Neural crest cell (in vitro differentiated cells): ENCODE measurements at places on chromosomes 2 and 18. TPM values are rescaled to one million over a fixed set of nuclear protein-coding genes. Genes with fewer than 3 reads are reported as not detected.

The SCYGR3 gene
- not detected in 2 replicates for total RNA-seq

The ASB18 gene
- total RNA-seq, result not detected in 2 replicates

The C18orf54 gene
- 27.9 and 30.6 TPM in 2 replicates for total RNA-seq

The CIB4 gene
- total RNA-seq, result not detected in 2 replicates

The IMP4 gene
- 62.1 and 69.1 TPM in 2 replicates for total RNA-seq

The MFSD6 gene
- 1.5 and 2.1 TPM in 2 replicates for total RNA-seq

The TM4SF20 gene
- total RNA-seq, result not detected in 2 replicates

The HSBP1L1 gene
- 0.58 TPM in 1 of 2 replicates, not detected in the other for total RNA-seq

The EPB41L3 gene
- 12.4 and 13.1 TPM in 2 replicates for total RNA-seq

The TCF7L1 gene
- 40.3 and 41.8 TPM in 2 replicates for total RNA-seq

The CAPN13 gene
- not detected in 2 replicates for total RNA-seq

The TGFA gene
- total RNA-seq, result 1.1 and 1.4 TPM in 2 replicates

The NCKAP1 gene
- total RNA-seq, result 106 and 107 TPM in 2 replicates

The SAG gene
- not detected in 2 replicates for total RNA-seq

The IL36G gene
- total RNA-seq, result not detected in 2 replicates

The GALR1 gene
- total RNA-seq, result not detected in 2 replicates

The SLC16A14 gene
- 13.0 and 14.2 TPM in 2 replicates for total RNA-seq
